Activated T-helper 9 cell treated with anti-CD3 and anti-CD28 coated beads, Interleukin-2, amount 50 U/mL, for 16 hours (primary cell): ENCODE measurements at places on chromosomes 4 and X.

- DNase-seq = no peak
Measured at GRCh38 chrX:22276781-22277180, 4.1 kb downstream of the CBLL2 start.

DNA sequence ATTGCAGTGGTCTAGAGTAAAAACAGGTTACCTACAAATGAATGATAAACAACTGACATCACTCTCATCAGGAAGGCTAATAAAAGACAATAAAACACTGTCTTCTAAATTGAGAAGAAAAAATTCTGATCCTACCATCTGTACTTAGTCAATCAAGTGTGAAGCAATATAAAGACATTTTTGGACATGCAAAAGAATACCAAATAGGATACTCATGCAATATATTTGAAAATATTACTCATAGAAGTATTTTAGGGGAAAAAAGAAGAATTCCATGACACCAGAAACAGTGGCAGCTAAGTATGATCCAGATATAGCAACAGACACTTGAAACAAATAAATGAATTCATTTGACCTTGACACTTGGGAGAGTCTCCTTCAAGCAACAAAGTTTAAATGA lies 63.8 kb upstream of the FAM120C start:
- DNase-seq = no peak

GRCh38 chr4:76993787-76994641 lies 44.5 kb downstream of the SEPTIN11 start:
- DNase-seq = peak; percentile 10

- DNase-seq = no peak
Measured at GRCh38 chr4:52996261-52997131, 134.4 kb downstream of the RASL11B start.

DNA sequence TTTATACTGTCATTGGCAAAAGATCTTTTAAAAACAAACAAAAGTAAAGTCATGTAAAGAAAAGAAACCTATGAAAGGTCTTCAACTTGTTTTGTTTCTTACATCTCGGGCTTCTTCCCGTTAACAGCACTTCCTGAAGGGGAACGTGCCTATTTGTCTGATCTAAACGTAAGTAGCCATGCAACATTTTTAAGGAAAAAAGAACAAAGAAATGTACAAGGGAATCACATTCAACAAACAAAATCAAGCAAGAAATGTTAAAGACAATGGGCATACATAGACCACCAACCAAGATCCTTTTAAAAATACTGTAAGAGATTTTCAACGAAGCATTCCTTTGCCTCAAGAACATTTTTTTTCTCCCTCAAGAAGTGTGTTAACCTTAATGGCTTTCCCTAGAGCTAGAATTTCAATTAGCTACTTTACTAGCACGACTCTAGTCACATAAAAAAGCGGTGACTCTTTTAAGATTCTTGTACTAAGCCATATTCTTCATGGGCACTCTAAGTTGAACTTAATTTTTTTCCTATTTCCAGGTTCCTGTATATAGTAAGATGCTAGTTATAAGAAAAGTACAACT lies 112.0 kb upstream of the TTC29 start:
- DNase-seq = no peak

- peak; percentile 55 for DNase-seq
Measured at GRCh38 chr4:88378691-88379559, at the start of gene HERC6. HERC6 (plus strand) TSS chr4:88378852; CDS start chr4:88378922, 70 bp downstream.

- peak; percentile 59 for DNase-seq
Measured at GRCh38 chrX:154804957-154805695, at the start of gene MPP1. MPP1 (minus strand) TSS chrX:154805485; CDS start chrX:154805373, 112 bp downstream.

- no peak for DNase-seq
Measured at GRCh38 chrX:73561801-73562200, 1.2 kb upstream of the CHIC1 start.

DNA sequence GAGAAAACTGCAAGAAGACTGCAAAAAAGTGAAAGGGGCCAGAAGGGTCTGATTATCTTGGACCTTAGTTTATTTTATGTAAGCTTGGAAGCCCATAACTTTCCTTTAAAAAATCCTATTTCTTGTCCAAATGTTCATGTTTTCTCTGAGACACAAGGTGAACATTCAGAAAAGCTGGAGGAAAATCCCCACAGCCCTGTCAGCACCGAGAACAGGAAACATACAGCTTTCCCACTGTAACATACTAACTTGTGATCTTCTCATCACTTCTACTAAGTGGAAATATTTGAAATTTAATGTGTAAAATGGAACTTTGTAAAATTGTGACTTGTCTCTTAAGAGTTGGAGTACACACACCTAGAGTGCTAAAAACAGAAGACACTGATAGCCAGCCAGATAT lies 21.3 kb downstream of the GPR174 start:
- no peak for DNase-seq

DNA sequence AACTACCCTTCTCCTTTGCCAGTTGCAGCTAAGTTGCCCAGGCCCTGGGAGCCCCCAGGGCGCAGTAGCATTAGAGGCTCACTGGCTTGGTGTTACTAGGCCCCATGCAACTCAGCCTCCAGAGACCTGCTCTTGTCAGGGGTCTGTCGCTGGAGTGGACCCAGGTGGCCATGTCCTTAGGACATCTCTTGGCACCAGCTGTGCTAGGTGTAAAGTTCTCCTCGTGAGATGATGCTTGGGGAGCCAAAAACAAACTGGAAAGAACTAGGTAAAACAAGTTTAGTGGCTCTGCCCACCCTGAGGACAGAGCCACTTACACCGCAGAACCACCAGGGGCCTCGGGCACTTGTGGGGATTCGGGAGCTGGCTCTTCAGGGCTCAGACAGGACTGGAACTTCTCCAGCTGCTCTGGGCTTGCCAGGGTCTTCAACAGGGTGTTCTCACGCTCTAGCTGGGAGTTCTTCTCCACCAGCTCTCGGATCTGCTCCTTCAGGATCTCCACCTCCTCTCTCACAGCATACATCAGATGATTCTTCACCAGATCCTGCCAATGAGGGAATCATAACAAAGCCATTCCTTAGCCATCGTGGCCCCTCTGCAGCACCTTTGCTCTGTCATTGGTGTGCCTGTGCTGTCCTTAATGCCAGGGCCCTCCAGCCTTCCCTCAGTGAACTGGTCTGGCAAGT lies 61.2 kb downstream of the TSC22D3 start:
- no peak for DNase-seq

GRCh38 chr4:63937961-63938360 lies 471.3 kb downstream of the TECRL start:
- no peak for DNase-seq

- no peak for DNase-seq
Measured at GRCh38 chrX:86137071-86137470, 11.2 kb upstream of the DACH2 start.

DNA sequence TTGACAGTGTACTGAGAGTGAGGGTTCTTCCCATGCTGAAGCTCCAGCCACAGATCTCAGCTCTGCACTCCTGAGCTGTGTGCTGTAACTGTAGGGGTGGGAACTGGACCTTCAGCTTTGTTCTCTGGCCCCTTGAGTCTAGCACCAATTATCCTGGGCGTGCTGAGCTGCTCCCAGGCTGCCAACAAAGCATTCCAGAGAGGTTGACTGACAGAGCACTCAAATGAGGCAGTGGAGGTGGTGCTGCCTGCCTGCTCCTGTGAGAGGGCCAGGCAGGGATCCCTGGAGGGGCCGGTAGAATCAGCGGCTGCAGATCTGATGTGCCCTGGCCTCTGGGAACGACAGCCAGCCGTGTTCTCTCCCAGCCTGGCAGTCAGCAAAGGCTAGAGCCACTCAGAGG lies 375.7 kb upstream of the AADAT start:
- no peak for DNase-seq

DNA sequence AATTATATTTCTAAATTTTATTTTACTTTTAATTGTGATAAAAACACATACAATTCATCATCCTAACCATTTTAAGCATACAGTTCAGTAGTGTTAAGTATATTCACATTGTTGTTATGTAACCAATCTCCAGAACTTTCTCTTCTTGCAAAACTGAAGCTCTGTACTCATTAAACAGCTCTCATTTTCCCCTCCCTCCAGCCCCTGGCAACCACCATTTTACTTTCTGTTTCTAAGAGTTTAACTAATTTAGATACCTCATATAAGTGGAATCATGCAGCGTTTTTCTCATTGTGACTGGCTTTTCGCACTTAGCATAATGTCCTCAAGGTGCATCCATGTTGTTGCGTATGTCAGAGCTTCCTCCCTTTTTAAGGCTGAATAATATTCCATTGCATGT lies 46.7 kb upstream of the NDP start:
- DNase-seq = no peak

DNA sequence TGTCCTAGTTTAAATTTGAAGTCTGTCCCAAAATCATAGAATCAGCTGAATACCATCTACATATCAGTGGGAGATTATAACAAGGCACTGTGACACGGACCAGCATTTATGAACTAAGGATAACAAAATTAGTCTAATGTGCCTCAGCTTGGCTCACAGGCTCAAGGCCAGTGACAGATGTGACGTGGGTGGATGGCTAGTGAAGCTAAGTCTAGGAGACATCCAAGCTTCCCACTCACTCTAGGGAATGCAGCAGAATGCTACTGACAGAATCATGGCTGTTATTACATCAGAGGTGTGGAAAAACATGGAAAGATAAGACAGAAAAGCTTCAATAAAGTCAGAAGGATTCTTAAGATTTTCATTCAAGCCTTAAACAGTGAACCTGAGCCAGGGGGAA lies 329.9 kb downstream of the NAF1 start:
- DNase-seq = no peak

DNA sequence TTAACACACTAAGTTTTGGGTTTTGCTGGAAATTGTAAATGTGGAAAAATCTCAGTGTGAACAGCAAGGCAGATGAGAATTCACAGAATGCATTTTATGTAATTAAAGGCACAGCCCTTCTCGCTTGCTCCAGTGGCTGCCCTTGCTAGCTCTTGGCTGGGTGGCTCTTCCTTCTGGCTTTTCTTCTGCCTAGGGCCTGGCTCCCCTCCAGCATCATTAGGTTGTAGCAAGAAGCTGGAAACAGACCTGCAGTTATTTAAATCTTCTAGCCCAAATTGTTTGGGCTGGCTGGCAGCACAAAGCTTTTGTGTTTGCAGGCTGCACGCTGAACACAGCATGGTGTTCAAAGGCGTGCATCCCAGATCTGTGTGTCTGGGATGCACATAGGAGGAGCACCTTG lies 56.5 kb downstream of the LIMCH1 start:
- no peak for DNase-seq

DNA sequence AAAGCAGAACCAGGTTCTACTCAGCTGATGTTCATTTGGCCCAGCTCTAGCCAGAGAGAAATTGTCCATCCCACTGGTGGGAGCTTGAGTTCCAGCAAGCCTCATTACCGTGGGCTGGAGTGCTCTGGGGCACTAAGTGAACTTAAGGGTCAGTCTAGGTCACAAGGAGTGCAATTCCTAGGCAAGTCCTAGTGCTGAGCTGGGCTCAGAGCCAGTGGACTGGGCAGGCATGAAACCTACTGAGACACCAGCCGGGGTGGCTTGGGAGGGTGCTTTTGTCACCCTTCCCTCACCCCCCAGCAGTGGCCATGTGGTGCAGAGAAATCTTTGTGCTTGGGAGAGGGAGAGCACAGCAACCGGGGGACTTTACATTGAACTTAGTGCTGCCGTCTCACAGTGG lies 39.4 kb downstream of the GSX2 start:
- no peak for DNase-seq

DNA sequence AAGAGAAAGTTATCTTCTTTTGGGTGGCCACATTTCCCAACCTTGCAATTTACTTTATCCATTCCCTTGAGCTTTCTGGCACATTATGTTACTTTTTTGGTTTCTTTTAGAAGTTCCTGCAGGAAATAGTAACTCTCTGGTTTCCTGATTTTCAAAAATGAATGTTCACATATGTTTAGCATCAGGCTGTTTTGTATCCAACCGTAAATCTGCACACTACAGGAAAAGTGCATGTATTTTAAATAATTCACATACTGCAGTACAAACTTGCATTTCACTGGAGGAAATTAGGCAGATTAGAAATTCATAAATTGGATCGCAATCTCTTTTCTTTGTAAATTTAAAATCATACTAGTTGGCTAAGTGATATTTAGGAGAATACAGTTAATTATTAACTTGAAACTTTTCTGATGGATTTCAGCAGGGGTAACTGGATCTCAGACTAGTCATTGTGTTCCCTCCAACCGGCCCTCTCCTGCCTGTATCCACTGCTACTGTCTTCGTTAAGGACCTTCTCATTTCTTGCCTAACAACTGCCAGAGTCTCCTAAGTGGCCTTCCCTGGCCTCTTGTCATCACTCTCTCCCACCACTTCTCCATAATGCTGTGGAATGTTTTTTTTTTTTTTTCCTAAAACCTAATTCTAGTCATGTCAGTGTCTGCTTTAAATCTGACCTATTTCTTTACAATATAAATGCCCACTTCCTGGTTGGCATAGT lies 137.2 kb downstream of the UNC5C start:
- DNase-seq = no peak

- no peak for DNase-seq
Measured at GRCh38 chr4:54742636-54743399, 85.1 kb downstream of the KIT start.

DNA sequence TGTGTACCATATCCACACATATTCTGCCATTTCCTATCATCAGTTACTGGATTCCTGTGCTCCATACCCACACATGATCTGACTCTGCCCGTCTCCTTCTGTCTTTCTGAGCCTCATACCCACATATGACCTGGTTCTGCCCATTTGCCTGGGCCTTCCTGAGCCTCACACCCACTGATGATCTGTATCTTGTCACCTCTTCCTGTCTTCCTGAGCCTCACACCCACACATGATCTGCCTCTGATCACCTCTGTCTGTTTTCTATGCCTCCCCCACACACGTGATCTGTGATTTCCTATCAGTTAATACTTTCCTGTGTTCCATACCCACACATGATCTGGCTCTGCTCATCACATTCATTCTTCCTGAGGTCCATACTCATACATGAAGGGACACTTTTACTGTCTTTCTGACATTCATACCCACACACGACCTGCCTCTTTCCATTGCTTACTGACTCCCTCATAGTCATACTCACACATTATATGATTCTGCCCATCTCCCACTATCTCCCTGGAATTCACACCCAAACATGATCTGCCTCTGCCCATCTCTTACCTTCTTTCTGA lies 32.5 kb downstream of the SCML1 start:
- no peak for DNase-seq

- DNase-seq = no peak
Measured at GRCh38 chrX:14529290-14529989, at the start of gene GLRA2. GLRA2 (plus strand) TSS chrX:14529536; CDS start chrX:14530058, 522 bp downstream.

GRCh38 chr4:126023896-126024295 lies 709.1 kb downstream of the FAT4 start:
- no peak for DNase-seq

DNA sequence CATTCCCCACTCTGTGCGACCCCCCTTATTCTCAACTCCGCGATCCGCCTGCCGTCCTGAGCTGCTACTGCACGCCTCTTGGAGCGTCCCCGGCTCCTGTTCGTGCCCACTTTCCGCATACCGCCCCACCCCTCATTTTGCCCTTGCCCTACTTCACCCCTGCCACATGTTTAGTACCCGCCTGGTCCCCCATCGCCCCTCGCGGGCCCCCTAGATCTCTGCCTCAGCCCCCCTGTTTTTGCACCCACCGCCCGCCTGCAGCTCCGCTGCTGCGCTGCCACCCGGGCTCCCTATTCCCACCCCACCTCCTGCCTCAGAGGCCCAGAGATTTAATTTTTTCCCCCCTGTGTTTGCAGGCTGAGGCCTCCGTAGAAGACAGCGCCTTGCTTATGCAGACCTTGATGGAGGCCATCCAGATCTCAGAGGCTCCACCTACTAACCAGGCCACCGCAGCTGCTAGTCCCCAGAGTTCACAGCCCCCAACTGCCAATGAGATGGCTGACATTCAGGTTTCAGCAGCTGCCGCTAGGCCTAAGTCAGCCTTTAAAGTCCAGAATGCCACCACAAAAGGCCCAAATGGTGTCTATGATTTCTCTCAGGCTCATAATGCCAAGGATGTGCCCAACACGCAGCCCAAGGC lies 1.4 kb downstream of the MAGED1 start:
- no peak for DNase-seq
